ENCODE measurements at places on chromosomes 2 and 18.

DNA sequence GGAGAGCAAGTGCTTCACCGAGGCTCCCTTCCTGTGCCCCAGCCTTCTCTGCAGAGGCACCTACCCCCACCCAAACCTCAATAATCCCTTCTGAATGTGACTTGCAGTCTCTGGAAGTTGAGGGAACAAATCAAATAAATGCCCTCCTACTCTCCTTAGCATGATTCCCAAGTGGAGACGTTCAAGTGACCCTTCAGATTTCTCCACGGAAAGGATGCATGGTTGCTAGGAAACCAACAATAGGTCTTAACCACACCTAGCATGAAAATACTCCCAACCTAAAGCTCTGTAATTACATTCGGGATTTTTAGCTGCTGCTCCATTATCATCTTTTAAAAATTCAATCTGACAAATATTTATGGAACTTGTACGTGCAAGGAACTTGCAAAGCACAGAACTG lies 50.2 kb upstream of the CABLES1 start:
- peak; percentile 5 for DNase-seq

GRCh38 chr18:3910512-3910911 lies 460.5 kb downstream of the TGIF1 start:
- no peak for DNase-seq

GRCh38 chr2:74578408-74578807 lies 23.9 kb downstream of the DOK1 start:
- DNase-seq: no peak

DNA sequence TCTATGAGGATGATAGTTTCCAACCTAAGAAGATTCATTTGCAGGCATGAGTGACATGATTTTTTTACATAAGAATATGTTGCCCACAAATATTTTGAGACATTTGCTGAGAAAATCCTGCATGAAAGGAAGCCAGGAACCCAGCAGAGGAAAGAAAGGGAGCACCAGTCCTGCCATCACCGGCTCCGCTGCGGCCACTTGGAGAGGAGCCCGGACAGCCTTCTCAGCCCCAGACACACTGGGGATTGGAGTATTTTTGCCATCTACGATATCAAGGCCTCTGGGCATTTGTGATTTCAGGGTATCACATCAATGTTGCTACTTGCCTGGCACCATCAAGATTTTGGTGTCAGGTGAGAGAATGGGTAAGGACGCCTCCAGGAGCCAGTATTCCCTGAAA lies 228.3 kb downstream of the PTGR3 start:
- no peak for DNase-seq

DNA sequence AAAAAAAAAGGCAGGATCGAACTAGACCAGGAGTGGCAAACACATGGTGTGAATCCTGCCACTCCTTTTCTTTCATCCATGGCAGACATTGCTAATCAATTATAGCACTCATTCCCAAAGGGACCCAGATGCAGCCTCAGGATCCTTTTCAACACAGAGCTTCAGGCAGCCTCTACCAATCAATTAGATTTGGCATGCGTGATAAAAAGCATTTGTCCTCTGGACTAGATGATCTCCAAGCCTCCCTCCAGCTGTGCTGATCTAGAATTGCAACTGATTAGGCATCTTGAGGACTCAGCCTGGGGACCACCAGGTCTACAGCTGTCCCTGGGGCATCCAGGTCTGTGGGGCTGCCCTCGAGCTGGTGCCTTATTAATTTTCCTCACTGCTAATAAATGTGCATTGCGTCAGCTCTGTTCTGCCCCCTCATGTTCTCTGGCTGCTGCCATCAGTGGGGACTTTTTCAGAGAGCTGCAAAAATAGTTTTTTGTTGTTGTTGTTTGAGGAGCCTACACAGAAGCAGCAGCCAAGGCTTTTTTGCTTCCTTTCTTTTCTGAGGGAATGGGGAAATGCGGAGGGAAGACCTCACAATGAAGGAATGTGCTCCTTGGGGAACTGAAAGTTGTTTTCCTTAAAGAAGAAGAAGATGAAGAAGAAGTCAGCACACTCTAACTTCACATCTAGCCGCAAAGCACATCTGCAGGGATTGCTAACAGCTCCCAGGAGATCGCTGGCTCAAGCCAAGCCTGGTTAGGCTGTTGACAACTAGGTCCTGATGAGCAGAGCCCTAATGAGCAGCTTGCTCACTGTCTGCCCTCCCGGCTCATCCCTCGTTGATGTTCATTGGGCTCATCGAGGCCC lies 8.8 kb upstream of the ATOH8 start:
- DNase-seq: peak; percentile 27

- no peak for DNase-seq
These were observed 11.9 kb upstream of the ARHGAP25 start for GRCh38 chr2:68722712-68723111.

DNA sequence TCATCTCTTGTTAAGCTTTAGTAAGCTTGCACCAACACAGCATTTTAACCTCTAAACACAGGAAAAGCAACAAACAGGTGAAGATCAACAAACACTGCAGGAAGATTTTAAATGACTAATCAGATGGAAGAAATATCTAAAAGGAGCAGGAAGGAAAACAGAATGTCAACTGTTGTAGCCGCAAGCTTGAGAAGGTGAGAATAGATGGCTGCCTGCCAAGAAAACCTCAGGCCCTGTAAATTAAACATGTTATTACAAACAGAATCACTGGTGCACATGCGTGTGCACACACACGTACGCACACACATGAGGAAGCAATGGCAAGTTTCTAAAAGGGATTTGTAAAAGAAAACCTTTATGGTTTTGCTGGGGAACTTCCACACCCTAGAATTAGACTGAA lies 257.8 kb upstream of the GALNT5 start:
- DNase-seq: no peak

- DNase-seq: no peak
These were observed 26.8 kb upstream of the SPATA3 start for GRCh38 chr2:230968921-230969658.

GRCh38 chr2:152036611-152037469 lies 62.0 kb downstream of the CACNB4 start:
- DNase-seq: no peak

DNA sequence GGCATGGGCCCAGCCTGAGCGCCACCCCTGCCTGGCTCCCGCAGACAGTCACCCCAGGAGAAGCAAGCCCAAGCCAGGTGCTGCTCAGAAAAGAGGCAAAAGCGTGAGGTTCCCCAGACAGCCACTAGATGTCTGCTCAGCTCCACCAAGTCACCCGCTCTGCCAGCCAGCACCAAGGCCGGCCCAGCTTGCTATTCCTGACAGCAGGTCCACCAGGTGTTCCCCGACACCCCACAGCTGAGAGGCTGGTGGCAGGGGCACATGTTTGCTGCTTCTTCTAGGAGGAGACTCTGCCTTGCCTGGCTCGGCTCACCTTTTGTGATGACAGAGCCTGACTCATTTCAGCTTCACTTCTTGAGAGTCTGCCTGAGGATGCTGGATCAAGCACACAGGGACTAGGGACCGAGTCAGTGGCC lies 206.7 kb downstream of the MGAT5 start:
- DNase-seq: peak; percentile 28

GRCh38 chr2:1340141-1340512 lies 73.1 kb upstream of the TPO start:
- no peak for DNase-seq

DNA sequence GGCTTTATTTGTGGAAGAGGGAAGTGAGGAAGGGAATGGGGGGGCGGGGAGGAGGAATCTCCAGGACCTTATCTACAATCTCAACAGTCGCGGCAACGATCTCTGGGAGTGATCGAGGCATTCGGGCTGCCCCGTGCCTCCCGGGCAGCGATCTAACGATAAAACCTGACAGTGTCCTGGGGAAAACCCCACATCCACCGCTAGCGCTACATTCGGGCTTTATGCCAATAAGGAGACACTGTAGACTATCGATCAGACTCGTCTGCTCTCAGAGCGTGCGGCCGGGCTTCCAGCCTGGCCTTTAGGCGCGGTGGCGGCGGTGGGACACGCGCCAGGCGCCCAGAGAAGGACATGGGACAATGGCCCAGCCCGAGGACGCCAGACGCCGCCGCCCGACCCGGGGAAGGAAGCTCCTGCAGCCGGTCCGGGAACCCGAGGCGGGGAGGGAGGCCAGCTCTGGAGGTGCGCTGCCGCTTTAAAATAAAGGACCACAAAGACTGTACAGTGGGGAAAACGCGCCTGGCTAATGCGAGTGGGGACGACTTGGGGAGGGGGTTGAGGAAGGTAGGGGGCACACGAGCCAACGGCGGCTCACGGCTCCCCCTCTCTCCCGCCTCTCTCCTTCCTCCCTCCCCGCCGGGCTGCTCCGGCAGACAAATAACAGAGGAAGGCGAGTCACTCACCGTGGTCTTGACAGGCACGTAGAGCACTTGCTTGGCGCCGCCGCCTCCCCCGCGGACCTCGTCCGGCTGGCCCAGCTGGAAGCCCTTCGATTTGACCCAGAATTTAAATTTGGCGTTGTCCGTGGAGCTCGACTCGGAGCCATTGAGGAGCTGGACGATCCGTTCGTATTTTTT lies 2.2 kb downstream of the NOL4 start:
- DNase-seq: no peak

GRCh38 chr18:22020867-22021370 lies 148.5 kb upstream of the GATA6 start:
- no peak for DNase-seq

GRCh38 chr2:197011801-197012641 lies 85.5 kb upstream of the PGAP1 start:
- DNase-seq: peak; percentile 25

- no peak for DNase-seq
These were observed 392.4 kb downstream of the TNS1 start for GRCh38 chr2:217610401-217610814.

DNA sequence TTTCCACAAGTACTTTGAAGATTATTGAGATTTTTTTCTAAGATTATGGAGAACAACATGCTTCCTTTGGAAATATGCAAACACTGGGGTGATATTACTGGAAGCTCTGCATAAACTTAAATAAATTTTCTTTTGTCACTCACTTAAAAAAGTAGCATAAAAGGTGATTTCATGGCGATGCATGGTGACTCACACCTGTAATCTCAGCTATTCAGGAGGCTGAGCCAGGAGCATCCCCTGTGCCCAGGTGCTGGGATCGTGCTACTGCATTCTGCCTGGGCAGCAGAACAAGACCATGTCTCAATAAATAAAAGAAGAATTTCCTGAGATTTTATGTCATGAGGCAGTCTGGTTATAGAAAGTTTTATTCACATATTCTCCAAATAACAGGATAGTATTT lies 679.1 kb upstream of the CDH2 start:
- DNase-seq: no peak

- DNase-seq: no peak
These were observed 79.5 kb downstream of the COX7A2L start for GRCh38 chr2:42281416-42282081.

DNA sequence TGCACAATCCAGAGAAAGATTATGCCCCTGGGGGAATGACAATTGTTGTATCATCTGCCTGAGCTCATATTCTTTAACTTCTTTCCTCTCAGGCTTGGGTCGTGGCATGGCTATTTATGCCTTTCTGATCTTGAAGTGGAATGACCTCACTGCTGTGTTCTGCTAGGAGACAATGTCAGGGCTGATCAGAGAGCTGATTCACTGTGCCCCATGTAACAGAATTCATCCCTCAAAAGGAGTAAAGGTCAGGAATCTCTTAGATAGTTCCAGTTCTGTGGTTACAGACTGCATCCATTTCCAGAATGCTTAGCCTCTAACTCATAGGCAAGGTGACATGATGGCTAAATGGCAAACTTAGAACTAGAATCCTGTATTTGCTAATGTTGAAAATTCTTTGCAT lies 511.7 kb upstream of the CNTNAP5 start:
- DNase-seq: no peak

- no peak for DNase-seq
These were observed 103.0 kb downstream of the EHBP1 start for GRCh38 chr2:62808554-62808953.

- no peak for DNase-seq
These were observed 77.3 kb upstream of the CTLA4 start for GRCh38 chr2:203790134-203790852.

GRCh38 chr2:190272457-190272842 lies 47.2 kb downstream of the HIBCH start:
- no peak for DNase-seq

- no peak for DNase-seq
These were observed 144.0 kb downstream of the ACOXL start for GRCh38 chr2:110876167-110876999.

GRCh38 chr18:46478796-46479195 lies 178.2 kb downstream of the LOXHD1 start:
- no peak for DNase-seq

DNA sequence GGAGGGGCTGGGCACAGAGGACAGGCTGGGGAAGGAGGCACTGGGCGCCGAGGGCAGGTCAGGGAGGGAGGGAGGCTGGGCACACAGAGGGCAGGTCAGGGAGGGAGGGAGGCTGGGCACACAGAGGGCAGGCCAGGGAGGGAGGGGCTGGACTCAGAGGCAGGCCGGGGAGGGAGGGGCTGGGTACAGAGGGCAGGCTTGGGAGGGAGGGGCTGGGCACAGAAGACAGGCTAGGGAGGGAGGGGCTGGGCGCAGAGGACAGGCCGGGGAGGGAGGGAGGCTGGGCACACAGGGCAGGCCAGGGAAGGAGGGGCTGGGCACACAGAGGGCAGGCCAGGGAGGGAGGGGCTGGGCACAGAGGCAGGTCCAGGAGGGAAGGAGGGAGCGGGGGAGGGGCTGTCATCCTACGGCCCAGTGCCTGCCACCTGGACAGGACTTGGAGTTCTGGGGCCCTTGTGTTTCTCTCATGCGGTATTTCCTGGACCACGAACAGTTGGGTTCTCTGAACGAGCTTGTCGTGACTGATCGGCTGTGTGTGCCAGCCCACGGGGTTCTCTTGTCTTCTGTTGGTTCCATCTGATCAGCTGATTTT lies 46.7 kb upstream of the KCNG2 start:
- DNase-seq: no peak

GRCh38 chr2:232871418-232871834 lies 1.4 kb downstream of the SNORC start:
- no peak for DNase-seq

- DNase-seq: no peak
These were observed 233.4 kb downstream of the DYSF start for GRCh38 chr2:71686781-71687180.

DNA sequence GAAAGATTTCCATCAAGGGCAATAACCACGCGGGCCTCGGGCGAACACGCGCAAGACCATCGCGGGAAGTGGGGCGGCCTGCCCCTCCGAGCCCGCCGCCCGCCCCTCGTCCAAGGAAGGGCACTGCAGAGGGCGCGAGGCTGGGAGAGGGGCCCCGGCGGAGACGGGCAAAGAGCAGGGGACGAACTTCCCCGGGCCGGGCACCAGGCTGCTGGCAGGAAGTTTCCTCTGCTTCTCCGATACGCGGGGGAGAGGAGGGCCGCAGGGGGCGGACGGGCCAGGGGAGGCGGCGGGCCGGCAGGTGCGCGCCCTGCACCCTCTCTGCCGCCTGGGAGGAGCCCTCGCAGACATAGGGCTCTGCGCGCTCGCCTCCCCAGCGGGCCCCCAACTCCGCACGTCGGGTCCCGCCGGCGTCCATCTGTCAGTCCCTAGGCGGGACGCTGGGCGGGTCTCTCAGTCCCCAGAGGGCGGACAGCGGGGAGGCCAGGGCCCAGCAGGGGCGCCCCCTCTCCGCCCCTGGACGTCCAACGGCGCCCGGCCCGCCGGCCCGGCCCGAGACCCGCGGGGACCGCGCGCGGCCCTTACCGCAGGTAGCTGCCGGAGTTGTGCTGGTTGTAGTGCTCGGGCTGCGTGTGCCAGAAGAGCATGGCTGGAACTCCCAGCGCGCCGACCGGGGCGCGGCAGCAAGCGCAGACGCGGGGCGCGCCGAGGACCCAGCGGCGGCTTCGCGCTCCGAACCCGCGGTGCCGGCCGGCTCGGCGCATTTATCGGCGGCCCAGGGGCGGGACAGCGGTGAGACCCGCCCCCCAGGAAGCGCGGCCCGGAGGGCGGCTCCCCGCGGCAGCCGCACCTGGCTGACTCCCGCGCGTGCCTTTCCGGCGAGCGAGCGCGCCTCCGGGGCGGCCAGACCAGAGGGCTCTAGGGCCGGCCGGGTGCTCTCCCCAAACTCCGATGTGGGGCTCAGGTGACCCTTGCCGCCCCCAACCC lies at the start of gene TFCP2L1:
Gene TFCP2L1 (minus strand): TSS at position 740 of the 987 bp plus-strand sequence. CDS start 93 bp downstream, at position 647.
- no peak for DNase-seq
